ENCODE measurements at places on chromosomes 5 and 9.

DNA sequence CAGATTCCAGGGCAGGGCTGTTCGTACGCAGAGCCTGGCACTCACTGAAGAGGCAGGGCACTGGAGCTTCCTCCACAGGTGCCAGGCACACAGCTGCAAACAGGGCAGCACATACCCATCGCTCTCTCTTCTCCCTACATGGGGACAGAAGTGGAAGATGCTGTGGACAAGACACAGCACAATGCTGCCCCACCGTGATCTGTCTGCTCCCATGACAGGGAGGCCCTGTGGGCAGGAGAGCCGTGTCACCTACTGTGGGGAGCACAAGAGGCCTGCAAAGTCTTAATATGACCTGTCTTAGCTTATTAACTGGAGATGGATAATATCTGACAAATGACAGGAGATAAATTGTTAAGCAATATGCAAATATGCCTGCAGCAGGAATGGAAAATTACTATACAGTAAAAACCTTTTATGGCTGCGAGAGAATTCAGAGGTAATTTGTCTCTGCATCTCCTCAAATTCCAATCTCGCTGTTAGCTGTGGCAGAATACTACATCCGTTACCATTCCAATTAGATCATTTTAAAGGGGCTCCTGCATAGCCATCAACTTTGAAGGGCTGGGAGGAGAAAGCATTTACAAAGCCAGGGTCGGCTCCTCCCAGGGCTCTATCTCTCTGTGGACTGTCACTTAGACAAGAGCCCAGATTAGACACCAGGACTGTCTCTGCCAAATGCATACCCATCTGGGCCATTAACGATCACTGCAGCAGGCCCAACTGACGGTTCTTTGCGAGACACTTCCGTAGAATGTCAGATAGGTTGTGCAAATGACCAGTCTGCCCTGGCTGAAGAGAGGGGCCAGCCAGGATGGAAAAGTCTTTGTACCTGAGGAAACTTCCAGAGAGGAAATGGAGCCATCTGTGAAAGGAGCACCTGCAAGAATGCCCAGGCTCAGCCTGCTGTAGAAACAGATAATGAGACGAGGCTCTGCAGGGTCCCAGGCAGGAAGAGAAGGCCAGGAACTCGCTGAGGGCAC, 90.7 kb upstream of the FSTL4 start:
- H3K4me3 ChIP-seq: no peak overlapping the region
- H3K27me3 ChIP-seq: peaks cover 6% of the 10 kb centered on the region
- H3K27ac ChIP-seq: no peak overlapping the region
- DNase-seq: no peak
- H3K4me1 ChIP-seq: no peaks in the 10 kb centered on the region

- no peaks in the 10 kb centered on the region for H3K4me1 ChIP-seq
- no peak overlapping the region for H3K4me3 ChIP-seq
- DNase-seq: no peak
- no peak overlapping the region for H3K27ac ChIP-seq
- no peaks in the 10 kb centered on the region for H3K36me3 ChIP-seq
Measured at GRCh38 chr5:11064763-11065450, 303.9 kb upstream of the DAP start.

DNA sequence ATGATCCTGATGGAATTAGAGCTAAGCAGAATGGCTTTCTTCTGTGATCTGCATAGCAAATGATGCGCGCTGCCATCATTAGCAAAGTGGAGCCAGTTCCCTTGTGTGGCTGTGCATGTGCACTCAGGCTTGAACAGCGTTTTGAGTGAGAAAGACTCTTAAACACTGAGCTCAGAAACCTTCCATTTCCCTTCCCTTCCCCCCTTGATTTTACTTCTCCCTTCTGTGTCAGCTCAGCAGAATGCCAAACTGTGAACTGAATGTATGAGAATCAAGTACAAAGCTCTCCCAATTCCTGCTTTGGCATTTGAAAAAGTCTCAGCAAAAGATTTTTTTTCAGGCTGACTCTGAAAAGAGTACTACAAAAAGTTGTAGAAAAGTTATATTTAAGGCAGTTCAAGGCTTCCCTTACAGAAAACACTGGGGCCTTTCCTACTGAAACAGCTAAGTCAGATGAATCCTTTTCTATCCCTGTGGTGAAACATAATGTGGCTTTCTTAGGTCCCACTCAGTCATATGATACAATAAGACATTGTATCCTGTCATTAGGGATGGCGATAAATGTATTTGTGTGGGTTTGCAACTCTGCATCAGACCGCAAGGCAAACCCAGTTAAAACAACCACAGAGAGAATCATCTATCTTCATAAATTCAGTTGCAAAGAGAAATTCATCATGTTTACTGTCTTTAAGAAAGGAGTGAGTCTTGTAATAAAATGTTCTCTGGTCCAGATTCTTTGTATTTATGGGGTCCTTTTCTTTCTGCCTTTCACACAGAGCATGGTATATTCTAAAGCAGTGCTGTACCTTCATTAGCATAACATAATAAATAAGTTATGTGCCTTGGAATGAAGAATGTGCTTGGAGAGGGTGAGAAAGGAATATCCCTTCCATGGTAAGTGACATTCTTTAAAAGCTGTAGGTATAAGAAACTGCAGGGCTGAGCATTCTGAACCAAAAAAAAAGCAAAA, 222.6 kb downstream of the CAAP1 start:
- no peaks in the 10 kb centered on the region for H3K4me1 ChIP-seq
- no peak overlapping the region for H3K4me3 ChIP-seq
- H3K36me3 ChIP-seq: no peaks in the 10 kb centered on the region
- no peak overlapping the region for H3K27ac ChIP-seq

- no peaks in the 10 kb centered on the region for H3K27me3 ChIP-seq
- H3K27ac ChIP-seq: no peak overlapping the region
- no peak overlapping the region for H3K4me3 ChIP-seq
- no peaks in the 10 kb centered on the region for H3K36me3 ChIP-seq
Measured at GRCh38 chr5:117461403-117461802, 886.8 kb upstream of the SEMA6A start.

DNA sequence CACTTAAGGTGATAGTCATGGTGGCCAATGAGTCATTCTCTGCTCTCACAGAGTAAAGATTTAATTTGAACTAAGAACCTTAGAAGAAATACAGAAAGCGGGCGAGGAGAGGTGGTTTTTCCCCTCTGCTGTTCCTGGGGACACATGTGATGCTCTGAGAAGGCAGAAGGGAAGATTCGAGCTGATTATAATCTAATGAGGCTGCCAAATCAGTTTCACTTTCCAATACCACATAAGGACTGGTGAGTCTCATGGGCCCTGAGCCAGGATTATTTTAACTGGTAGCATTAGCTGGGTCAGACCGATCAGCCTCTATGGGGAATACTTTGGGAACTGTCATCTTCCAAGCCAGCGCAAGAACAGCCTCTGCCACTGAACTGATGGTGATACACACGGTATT, 116.5 kb downstream of the SLC1A3 start:
- no peaks in the 10 kb centered on the region for H3K27me3 ChIP-seq
- no peak overlapping the region for H3K27ac ChIP-seq
- H3K4me1 ChIP-seq: peaks cover 38% of the 10 kb centered on the region
- no peak for DNase-seq
- peaks cover 6% of the 10 kb centered on the region for H3K36me3 ChIP-seq
- peak overlapping the region; percentile 64 for H3K4me3 ChIP-seq

DNA sequence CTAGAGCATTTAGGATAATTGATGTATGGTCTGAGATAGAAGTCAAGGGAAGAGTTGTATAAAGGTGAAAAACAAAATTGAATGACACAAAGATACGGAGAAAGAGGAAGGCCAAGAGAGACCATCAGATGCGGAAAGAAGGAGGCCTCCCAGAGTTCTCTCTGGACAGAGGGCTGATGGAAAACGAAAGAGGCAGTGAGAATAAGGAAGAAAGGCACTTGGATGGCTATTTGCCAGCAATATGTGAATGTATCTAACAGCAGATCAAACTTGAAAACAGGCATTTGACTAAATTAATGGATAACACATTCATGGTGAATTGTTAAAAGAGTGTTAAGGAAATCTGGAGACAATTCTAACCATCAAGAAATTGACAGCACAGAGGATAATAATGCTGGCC, 2.4 kb upstream of the DOCK8 start:
- H3K27ac ChIP-seq: no peak overlapping the region
- no peak overlapping the region for H3K4me3 ChIP-seq
- peaks cover 23% of the 10 kb centered on the region for H3K4me1 ChIP-seq

DNA sequence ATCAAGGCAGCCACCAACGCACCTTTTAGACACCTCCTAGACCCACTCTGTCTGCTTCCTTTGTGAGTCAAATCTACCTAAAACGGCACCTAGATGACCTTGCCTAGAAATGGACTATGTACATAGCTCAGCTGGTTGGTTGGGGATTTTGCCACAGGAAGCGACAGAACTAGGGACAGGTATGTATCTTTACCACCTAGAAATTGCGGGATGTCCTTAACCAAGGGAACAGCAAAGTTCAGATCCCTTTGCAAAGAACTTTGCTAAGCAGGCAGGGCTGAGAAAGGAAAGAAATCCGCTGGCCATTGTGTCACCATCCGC, 2.0 kb upstream of the ENC1 start:
- H3K4me1 ChIP-seq: peaks cover 36% of the 10 kb centered on the region
- H3K4me3 ChIP-seq: no peak overlapping the region
- no peaks in the 10 kb centered on the region for H3K36me3 ChIP-seq

- no peaks in the 10 kb centered on the region for H3K27me3 ChIP-seq
- no peak for DNase-seq
- no peak overlapping the region for H3K27ac ChIP-seq
- H3K4me3 ChIP-seq: no peak overlapping the region
- no peaks in the 10 kb centered on the region for H3K36me3 ChIP-seq
Measured at GRCh38 chr5:144697847-144698262, 527.2 kb downstream of the KCTD16 start.

DNA sequence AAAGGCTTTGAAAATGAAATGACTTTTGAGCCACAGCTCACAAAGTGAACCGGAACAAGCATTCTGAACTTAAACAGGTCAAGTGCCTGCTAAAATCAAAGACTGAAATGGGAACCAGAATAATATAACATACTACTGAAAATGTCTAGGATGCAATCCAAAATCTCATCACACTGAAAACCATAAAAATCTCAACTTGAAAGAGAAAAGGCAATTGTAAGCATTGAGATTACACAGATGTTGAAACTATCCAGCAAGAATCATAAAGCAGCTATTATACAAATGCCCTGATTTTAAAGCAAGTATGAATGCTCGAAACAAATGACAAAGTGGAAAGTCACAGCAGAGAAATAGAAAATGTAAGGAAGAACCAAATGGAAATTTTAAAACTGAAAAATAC, 211.5 kb upstream of the GAS1 start:
- peaks cover 19% of the 10 kb centered on the region for H3K27me3 ChIP-seq
- H3K27ac ChIP-seq: no peak overlapping the region
- no peaks in the 10 kb centered on the region for H3K36me3 ChIP-seq
- DNase-seq: no peak

DNA sequence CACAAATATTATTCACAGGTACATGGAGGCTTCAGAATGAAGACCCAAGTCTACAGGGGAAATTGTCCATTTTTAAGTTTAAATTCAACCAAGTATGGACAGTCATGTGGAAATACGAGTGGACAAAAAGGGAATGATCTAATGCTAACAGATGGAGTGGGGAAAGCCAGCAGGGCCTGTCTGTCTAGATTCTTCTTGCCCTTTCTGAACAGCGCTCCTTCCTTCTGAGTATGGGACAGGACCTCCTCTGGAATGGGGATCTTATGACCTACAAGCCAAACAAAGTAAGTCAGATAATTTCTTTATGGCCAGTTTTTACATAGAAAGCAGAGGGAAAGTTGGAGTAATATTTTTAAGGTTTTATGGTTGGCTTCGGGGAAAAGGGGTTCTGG, 119.8 kb upstream of the NEK6 start:
- peaks cover 20% of the 10 kb centered on the region for H3K4me1 ChIP-seq
- DNase-seq: no peak
- no peak overlapping the region for H3K4me3 ChIP-seq
- H3K36me3 ChIP-seq: no peaks in the 10 kb centered on the region
- H3K27ac ChIP-seq: no peak overlapping the region
- no peaks in the 10 kb centered on the region for H3K27me3 ChIP-seq

DNA sequence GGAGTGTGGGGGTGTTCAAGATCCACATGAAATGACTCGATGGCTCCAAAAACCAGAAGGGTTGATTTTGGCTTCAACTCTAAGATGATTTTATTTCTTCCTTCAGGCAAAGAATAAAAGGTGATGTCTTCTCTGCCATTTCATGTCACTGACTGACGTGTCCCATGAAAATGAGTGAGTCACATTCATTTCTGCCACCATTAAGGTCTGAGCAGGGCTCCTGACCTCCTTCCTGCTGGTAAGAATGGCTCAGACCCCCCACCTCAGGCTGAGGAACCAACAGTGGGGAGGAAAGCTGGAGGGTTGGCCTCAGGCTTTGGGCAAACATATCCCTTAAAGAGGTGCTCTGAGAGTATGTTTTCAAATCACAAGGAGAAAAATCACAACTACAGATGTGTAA, 53.9 kb upstream of the ZNF354A start:
- no peak overlapping the region for H3K4me3 ChIP-seq
- H3K36me3 ChIP-seq: no peaks in the 10 kb centered on the region
- H3K27ac ChIP-seq: no peak overlapping the region
- H3K4me1 ChIP-seq: no peaks in the 10 kb centered on the region

DNA sequence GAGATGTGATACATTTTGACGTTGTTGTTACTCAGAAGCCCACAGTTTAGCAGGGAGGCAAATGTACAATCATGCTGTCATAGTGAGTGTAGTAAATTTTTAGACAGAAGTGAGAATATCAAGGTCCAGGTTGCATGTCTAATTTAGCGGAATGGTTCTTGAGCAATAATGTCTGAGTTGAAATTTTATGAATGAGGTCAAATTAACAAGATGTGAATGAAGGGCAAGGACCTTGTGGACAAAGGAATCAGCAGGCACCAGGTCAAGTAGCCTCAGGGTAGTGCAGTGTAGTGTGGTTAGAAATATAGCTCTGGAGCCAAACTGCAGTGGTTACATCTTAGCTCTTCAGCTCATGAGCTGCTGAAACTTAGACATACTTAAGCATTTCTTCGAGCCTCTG, 36.2 kb downstream of the TNFSF8 start:
- H3K27ac ChIP-seq: no peak overlapping the region
- H3K36me3 ChIP-seq: no peaks in the 10 kb centered on the region
- DNase-seq: no peak
- no peak overlapping the region for H3K4me3 ChIP-seq
- H3K27me3 ChIP-seq: no peaks in the 10 kb centered on the region
- H3K4me1 ChIP-seq: peaks cover 36% of the 10 kb centered on the region

GRCh38 chr5:69083412-69083811, 10.4 kb upstream of the SLC30A5 start:
- no peak overlapping the region for H3K27ac ChIP-seq

DNA sequence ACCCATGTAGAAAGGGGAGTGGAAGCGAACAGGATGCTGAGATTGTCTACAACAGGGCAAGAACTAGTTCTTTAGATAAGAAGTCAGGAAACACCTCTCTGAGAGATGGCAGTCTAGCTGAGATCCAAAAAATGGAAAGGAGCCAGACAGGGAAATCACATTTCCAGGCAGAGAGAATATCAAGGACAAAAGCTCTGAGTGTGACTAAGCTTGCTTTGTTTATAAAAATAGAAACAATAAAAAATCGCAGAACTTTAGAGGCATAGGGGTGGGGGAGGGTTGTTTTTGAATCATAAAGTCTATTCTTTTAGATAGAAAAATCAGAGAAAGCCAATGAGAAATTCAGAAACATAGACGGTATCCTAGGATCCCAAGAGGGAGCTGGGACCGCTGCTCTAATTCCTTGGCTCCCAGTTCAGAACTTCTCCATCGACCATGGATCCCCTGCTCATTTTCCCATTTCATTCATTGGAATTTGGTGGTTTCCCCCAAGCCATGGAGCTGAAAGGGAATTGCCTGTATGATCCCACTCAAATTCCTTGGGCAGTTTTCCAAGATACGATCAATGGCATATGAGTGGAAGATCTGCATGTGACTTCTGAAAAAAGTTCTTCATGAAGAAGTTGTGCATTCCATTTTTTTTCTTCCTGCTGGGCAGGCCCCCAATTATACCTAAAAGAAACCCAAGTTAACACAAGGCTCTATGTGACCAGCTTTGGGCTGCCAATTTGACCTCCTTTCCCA, 182.0 kb downstream of the GRIA1 start:
- no peak overlapping the region for H3K4me3 ChIP-seq
- no peak for DNase-seq
- H3K27me3 ChIP-seq: peaks cover 3% of the 10 kb centered on the region

Measured in immature natural killer cell (primary cell).